Activated CD8-positive, alpha-beta T cell treated with anti-CD3 and anti-CD28 coated beads for 36 hours (primary cell): ENCODE measurements at places on chromosomes 3 and 15. TPM values are rescaled to one million over a fixed set of nuclear protein-coding genes. Genes with fewer than 3 reads are reported as not detected.

DNA sequence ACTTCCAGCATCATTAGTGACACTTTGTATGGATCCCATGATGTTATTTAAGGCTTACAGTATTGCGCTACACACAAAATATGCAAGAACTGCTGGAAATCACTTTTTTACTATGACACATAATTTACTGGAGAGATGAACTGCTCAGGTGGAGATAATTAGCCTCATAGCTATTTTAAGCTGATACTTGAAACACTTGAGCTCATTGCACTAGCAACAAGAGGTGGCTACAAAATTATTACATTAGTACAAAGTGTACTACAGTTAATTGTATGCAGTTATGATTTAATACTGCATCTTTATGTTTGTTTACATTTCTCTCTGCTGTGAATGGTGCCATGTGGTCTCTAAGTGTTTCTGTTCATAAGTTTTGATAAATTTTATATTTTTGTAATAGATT lies 6.5 kb upstream of the LZTFL1 start:
- DNase-seq = no peak
- no peak overlapping the region for H3K27ac ChIP-seq
- H3K4me3 ChIP-seq = no peak overlapping the region
- H3K36me3 ChIP-seq = no peaks in the 10 kb centered on the region
- H3K4me1 ChIP-seq = peaks cover 4% of the 10 kb centered on the region

GRCh38 chr15:29455055-29455454 lies 185.4 kb upstream of the NSMCE3 start:
- H3K4me3 ChIP-seq = no peak overlapping the region
- peaks cover 12% of the 10 kb centered on the region for H3K4me1 ChIP-seq
- H3K27me3 ChIP-seq = no peaks in the 10 kb centered on the region
- H3K36me3 ChIP-seq = no peaks in the 10 kb centered on the region
- DNase-seq = no peak

DNA sequence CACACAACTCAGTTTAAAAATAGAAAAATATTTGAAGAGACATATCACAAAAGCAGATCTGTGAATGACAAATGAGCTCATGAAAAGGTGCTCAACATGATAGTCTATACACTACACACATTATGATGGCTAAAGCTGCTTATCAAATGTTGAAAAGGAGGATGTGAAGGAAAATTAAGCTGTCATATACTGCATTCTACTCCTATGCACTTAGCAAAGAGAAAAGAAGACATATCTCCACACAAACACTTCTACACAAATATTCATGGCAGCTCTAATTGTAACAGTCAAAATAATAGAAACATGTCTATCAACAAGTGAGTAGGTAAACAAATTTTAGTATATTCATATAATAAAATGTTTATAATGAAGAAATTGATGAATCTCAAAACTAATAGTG lies 540.5 kb downstream of the PLOD2 start:
- H3K4me3 ChIP-seq = no peak overlapping the region
- no peaks in the 10 kb centered on the region for H3K36me3 ChIP-seq
- H3K4me1 ChIP-seq = no peaks in the 10 kb centered on the region
- H3K27ac ChIP-seq = no peak overlapping the region
- no peaks in the 10 kb centered on the region for H3K27me3 ChIP-seq

The SEMA7A gene
- total RNA-seq = 62.4 TPM

The FGF12 gene
- not detected for total RNA-seq

The GCNT3 gene
- total RNA-seq = not detected
